ENCODE measurements at places on chromosomes 7 and 10.

GRCh38 chr10:18607503-18608378, 43.6 kb downstream of the NSUN6 start:
- DNase-seq, result no peak

DNA sequence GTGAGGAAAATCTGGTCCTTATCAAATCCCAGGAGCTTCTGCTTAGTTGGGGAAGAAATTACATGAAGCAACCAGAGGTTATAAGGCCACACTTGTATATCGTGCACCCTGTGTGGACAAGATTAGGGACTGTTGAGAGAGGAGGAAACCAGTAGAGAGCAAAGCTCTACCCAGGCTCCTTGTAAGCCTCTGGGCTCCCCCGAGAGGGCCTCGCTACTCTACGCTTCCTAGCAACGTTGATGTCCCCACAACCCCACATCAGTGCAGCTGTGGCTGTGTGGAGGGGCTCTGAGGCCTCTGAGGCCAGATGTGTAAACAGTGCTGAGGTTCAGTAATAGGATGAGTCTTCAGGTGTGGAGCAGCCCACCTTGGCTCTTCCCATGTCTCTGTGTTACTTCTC, 16.0 kb downstream of the HIF1AN start:
- no peak for DNase-seq

DNA sequence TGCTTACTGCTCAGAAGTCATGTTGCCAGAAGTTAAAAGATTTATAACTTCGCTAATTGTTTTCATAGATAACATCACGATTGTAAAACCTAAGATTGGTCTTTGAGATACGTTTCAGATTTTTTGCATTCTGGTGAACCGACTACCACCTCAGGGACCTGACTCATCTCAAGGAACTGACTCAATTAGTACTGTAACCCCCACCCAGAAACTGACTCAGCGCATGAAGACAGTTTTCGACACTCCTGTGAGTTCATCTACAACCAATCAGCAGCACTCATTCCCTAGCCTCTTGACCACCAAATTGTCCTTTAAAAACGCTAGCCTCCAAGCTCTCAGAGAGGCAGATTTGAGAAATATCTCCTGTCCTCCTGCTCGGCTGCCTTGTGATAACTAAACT, 72.3 kb downstream of the ELMO1 start:
- no peak for DNase-seq

GRCh38 chr10:98696516-98696915, 249.8 kb upstream of the HPS1 start:
- DNase-seq, result no peak

- DNase-seq, result no peak
These were observed 72.9 kb upstream of the TMEM248 start for GRCh38 chr7:66847879-66848790.

DNA sequence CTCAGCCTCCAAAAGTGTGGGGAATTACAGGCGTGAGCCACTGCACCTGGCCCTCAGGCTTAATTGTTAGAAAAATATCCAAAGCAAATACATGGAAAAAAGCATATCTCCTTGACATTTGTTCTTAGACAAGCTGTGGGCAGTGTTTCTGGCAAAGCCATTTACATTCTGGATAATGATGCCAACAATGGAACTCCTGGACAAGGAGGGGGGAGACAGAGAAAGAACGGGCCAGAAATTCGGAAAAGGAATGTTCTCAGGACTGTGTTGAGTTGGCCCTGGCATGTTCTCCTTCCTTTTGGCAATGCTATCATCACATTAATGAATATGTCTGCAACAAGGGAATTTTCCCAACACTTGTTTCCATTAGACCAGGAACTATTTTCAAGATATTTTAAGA, 88.7 kb downstream of the UBE2H start:
- DNase-seq, result no peak

DNA sequence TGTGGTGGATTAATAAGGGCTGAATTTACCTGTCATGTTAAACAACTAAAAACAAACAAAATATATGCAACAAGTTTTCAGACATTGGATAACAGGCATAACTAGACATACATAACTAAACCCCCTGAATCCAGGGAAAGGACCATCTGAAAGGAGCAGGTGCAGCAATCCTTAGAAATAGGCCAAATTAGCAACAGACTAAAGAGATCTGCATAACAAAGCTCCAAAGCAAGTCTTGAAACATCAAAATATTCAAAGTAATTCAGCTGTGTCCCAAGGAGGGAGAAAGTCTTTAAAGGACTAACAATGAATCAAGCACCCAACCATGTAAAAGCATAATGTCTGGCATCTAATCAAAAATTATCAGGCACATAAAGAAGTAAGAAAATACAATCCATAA, 475.1 kb downstream of the GRID1 start:
- no peak for DNase-seq

- no peak for DNase-seq
These were observed 45.1 kb upstream of the MET start for GRCh38 chr7:116626886-116627285.
